ENCODE measurements at places on chromosomes 16 and 17.

- DNase-seq = no peak
Observed at GRCh38 chr16:5928476-5929065, 831.0 kb upstream of the EEF2KMT start.

DNA sequence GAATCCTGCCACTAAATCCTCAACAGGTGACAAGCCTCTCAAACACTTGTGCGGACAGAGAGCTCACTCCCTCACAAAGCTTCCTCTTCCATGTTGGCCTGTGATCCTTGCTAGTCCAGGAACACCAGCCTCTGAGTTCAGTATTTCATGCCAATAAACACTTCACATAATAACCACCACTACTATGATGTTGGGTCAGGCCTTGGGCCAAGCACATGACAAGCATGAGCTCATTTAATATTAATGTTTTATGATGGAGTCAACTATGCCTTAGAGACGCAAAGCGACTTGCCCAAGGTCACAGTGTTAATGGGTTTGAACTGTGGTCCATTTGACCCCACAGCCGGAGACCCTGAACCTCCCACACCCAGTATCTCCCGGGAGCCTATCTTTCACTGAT is 129.1 kb downstream of the GAS7 start:
- no peak for DNase-seq

- DNase-seq = peak; percentile 9
Observed at GRCh38 chr17:64006361-64007088, 8.4 kb downstream of the PRR29 start.

DNA sequence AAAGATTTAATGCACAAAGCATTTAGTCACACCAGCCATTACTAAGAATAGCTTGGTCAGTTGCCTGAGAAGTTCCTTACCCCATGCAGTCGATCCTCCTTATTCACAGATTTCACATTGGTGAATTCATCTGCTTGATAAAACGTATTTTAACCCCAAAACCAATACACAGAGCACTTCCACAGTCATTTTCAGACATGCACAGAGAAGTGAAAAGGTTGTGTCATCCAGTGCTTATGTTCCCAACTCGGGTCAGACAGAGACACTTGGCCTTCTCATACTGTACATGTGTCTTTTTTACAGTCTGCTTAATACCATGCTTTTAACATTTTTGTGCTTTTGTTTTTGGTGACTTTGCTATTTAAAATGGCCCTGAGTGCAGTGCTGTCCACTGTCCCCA is 219.7 kb downstream of the SPECC1 start:
- no peak for DNase-seq

DNA sequence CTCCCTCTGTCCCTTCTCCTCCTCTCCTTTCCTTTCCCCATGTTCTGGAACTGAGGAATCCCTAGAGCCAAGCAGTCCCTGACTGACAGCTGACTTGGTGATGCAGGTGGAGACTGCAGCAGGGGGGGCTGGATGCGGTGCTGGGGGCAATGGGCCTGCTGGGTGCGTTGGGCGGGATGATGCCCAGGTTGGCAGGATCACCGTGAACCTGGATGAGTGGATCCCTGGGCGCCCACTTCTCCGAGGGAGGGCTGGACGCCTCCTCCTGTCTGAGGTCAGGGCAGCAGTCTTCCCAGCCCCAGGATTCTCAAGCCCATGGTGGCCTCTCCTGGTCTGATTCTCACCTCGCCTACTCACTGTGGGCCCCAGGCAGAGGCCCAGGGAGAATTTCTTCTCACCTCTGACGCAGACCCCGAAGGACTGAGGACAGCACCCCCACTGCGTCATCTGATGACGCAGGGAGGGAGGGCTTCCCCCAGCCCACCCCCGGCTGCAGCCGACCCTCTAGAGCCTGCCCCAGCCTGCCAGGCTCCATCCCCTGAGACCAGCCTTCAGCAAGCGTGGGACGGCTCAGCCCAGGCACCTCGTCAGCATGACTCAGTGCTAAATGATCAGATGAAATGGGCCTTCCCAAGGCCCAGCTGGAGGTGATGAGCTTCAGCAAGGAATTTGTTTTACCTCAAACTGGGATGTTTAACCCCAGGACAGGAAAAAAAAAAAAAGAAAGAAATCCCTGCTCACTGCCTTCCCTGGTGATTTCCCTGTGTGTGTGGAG is 188.0 kb upstream of the TNRC6C start:
- no peak for DNase-seq

- no peak for DNase-seq
Observed at GRCh38 chr17:57286399-57287105, 30.2 kb downstream of the MSI2 start.
